ENCODE measurements at places on chromosomes 1 and 21.

DNA sequence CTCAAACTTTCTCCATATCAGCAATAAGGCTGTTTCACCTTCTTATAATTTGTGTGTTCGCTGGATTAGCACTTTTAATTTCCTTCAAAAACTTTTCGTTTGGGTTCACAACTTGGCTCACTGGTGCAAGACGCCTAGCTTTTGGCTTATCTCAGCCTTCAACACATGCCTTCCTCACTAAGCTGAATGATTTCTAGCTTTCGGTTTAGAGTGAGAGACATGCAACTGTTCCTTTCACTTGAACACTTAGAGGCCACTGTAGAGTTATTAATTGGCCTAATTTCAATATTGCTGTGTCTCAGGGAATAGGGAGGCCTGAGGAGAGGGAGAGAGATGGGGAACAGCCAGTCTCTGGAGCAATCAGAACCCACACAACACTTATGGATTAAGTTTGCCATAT, 41.2 kb upstream of the IFNLR1 start:
- no peak for DNase-seq

DNA sequence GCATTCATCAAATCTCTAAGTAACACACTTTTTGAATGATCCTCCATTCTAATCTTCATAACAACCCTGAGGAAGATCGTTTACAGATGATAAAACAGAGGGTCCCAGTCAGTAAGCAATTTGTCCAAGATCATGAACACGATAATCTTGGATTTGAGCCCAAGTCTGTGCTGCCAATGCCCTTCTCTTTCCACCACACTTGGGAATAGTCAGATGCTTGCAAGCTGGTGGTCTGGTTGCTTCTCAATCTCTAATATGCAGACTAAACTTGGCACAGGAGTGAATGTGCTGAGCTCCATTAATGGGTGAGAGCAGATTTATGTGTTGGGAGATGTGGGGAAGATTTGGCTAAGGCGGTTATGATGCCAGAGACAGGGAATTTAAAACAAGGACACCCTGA, 430.6 kb upstream of the DAB1 start:
- no peak for DNase-seq

GRCh38 chr1:110060034-110060661, 10.3 kb downstream of the ALX3 start:
- peak; percentile 85 for DNase-seq

DNA sequence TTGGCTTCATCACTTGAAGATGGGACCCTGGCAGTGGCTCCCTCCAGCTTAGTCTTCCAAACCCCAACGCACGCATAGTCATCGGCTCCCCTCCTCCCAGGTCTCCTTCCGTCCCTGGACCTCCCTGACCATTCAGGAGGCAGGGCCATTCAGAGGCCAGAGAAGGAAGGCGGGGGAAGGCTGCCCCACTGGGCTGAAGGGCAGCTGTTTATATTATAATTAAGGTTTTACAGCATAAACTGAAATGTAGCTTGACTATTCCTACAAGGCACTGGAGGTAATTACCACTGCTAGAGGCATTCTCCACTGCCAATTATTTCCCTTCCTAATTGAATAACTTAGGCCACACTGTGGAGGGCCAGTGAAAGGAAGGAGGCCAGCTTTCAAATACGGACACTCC, 170.6 kb upstream of the PROX1 start:
- DNase-seq = no peak

DNA sequence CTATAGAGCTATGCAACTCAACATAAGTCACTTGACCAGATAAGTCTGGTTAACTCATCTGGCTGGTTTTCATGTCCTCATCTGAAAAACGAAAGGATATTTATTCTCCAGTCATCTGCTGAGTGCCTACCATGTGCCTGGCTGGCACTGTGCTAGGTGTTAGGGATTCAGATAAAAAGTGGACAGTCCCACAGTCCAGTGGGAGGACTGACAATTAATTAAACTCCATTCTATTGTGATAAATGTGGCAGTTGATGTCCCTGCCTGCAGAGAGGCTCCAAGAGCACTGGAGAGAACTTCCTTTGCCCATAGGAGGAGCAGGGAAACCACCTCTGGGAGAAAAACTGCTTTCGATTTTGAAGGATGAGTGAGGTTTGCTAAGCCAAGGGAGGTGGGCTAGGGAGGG, 5.4 kb downstream of the NUAK2 start:
- no peak for DNase-seq

- DNase-seq = peak; percentile 61
Observed at GRCh38 chr1:2091611-2092604, 41.7 kb downstream of the PRKCZ start.

Measured in hematopoietic multipotent progenitor cell treated with erythropoietin and hydrocortisone succinate and interleukin-3 and kit ligand, for 4 days (in vitro differentiated cells).